NB4 (cell line): ENCODE measurements at places on chromosomes 4 and X.

GRCh38 chr4:87038837-87039615 is 104.2 kb downstream of the AFF1 start:
- DNase-seq = no peak

- DNase-seq = no peak
Measured at GRCh38 chr4:136634121-136634520, 898.2 kb downstream of the PCDH18 start.

- DNase-seq = peak; percentile 26
Measured at GRCh38 chrX:100863326-100863864, 10.8 kb downstream of the NOX1 start.

GRCh38 chrX:110228453-110228852 is 89.4 kb downstream of the AMMECR1 start:
- DNase-seq = no peak

DNA sequence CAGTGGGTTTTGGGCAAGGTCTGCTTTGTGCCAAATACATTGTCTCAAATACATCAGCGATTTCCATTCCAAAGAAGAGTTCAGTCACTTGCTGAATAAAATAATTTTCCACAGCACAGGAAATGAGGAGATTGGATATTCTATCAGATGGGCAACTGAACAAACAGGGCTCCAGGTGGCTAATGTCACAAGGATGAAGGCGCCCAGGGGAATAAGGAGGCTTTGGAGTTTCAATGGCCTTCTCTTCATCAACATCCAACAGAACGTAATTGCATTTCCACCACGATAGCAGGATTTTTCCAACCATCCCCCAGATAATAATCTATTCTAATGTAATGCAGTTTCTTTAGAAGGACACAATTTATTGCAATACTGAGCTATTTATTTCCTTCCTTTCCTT is 104.7 kb upstream of the KLHL13 start:
- no peak for DNase-seq

DNA sequence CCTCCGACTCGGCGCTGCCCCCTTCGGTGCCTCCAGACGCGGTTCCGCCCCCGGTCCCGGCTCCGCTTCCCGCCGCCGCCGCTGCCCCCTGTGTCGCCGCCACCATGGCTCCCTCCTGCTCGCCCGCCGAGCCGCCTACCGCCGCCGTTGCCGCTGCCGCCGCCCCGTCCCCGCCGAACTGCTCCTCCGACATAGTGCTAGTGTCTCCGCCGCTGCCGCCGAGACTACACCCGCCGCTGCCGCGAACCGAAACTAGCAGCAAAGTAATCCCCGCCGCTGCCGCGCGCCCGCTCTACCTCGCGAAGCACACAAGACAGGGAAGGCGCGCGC is 340 bp downstream of the HNRNPD start:
- DNase-seq = no peak

- DNase-seq = no peak
Measured at GRCh38 chrX:18575744-18576143, 96.2 kb downstream of the RS1 start.

- DNase-seq = no peak
Measured at GRCh38 chr4:107654694-107655093, 65.3 kb downstream of the PAPSS1 start.

DNA sequence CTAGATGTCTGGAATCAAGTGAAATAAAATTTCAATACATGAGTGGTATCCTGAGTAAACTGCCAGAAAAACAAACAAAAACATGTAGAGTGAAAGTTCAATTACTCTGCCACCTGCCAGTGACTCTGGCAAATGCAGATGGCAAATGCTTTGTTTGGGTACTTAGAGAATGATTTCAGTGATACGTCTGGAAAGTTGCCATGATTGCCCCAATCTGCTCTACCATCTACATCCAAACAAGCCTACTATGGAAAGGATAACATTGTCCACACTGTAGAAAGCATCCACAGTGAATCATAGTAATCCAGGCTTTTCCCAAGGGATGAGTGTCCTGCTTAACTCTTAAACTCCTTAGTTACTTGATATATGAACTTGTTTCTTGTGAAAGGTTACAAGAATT is 3.4 kb downstream of the SPATA4 start:
- DNase-seq = no peak

- DNase-seq = no peak
Measured at GRCh38 chr4:170729236-170729635, 639.5 kb upstream of the AADAT start.

DNA sequence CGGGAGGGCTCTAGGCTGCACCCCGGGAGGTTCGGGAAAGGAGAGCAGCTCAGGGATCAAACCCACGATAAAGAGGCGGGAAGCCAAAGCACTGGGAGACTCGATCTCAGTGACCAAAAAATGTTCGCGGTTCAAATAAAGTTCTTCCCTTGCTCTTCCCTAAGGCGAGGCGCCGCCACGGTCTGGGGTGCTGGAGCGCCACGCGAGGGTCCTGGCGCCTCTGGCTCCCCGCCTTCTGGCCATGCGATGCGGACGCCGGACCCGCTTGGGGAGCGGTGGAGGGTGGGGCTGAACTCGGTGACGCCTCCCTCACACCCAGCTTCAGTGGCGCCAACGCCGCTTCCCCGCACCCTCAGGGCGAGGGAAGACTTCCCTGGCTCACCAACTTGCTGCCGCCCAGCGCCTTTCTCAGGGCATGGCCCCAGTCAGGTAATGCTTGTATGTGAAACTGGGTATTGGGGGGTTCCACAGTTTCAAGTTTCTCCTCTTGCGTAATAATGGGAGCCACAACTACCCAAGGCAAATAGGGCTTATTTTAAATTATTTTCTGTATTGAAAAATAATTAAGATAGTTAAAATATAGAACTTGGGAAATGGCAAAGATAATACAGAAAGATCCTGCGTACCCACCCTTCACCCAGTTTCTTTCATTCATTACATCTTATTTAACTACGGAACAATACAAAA is at the start of gene QRFPR:
QRFPR (minus strand) TSS at position 243 of the 687 bp plus-strand sequence. CDS start 371 bp downstream, outside the sequence.
- DNase-seq = no peak

- no peak for DNase-seq
Measured at GRCh38 chr4:560731-561291, 15.3 kb downstream of the TMEM271 start.

DNA sequence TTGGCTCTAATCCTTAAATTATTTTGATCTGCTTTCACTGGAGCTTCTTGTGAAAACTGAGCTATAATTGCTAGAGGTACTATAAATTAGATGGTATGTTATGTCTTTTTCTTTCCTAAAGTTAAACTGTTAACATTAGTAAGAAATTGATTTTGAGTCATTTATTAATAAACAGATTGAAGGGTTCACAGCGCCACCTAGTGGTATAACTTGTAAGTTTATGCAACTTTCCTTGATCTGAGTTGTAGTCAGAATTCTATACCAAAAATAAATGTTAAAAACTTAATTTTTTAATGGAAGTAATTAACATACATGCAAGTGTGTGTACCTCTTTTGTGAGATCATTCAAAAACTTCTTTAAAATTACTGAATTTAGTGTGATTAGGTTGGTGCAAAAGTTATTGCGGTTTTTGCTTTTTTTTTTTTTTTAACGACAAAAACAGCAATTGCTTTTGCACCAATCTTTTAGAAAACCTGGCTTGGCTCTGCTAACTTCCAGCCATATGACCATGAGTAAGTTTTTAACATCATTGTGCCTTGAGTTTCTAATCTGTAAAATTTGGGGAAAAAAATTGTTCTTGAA is 151.5 kb downstream of the CENPC start:
- peak; percentile 55 for DNase-seq

DNA sequence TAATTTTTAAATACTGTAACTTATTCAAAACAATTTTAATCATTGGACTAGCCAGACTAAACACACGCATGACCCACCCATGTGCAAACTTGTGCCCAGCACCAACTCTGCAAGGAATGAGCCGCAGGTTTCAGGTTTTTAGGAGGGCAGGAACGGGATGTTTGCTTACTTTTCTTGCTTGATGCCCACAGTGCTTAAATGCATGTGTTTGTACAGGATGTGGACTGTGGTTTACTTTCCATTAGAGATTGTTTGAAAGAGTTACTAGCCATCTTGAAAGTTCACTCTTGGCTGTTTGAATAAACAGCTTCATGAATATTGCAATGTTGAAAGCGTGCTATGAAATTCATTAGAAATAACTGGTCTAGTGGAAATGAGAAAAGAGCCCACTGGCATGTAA is 83.3 kb downstream of the STK32B start:
- no peak for DNase-seq

DNA sequence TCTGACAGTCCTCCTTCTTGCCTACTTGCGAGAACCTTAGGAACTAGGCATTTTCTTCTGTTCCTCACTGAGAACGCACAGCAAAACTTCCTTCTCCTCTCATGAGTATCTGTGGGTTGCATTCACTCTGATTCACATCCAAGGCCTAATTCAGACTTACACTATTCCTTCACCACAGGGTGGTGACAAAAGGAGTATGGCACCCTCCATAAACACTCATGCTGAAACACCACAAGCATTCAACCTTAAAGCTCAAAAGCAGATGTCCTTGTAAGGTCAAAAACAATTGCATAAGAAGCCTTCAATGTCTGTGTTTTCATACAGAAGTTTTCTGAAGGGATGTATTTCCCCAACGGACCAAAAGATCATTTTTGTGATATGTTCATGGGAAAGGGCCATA is 147.3 kb downstream of the CORIN start:
- DNase-seq = peak; percentile 9

- no peak for DNase-seq
Measured at GRCh38 chr4:156615066-156615531, 356.5 kb downstream of the PDGFC start.

- no peak for DNase-seq
Measured at GRCh38 chrX:13469963-13470684, 99.3 kb upstream of the EGFL6 start.

DNA sequence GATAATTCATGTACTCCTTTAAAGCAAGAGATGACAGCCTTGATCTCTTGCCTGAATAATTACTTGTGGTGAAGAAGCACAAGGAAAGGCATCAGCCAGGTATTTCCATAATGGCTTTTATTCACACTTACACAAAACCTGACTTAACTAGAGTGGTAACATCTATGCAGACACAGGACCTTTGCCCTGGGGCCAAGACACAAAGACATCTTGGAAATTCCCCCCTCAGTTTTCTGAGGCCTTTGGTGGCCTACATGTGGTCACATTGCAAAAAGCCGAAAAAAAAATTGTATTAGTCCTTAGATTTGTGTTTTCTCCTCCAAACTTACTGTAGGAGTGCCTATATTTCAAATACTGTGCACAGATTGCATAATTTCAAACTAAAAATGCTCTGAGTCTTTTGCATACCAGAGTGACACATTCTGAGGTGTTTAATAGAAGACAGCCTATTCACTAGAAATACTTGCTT is 172.4 kb downstream of the PDGFC start:
- no peak for DNase-seq

DNA sequence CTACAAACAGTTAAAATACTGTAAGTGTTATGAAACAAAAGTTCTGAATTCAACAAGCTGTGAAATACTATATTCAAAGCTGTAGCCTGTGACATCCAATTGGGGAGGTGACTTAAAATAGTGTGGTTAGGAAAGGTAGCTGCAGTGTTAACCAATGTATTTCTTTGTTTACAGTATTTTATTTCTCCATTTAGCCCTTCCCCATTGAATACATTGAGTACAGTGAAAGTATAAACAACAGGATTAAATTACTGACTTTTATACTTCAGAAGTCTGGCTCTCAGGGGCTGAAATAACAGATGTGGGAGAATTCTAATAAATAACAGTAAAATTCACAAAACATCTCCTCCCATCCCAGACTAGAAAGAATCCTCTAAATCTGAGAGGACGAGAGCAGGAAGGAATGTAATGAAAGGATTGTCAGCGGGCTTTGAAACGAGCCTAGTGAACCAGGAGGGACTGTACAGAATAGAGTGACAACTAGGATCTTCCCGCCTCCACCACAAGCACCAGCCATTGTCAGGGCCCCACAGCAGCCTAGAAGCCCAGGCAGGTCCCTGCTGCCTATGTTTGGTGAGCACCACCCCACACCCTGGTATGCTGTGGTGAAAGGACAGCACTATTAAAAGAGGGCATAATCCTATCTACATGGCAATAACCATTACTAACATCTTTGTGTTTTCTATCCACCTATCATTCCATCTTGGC is 73.7 kb downstream of the SPCS3 start:
- no peak for DNase-seq

- DNase-seq = no peak
Measured at GRCh38 chr4:154998284-154998683, 210.2 kb upstream of the NPY2R start.

- no peak for DNase-seq
Measured at GRCh38 chrX:99480728-99481127, 929.3 kb downstream of the PCDH19 start.

- no peak for DNase-seq
Measured at GRCh38 chrX:110786486-110786885, 9.1 kb downstream of the CHRDL1 start.

- DNase-seq = no peak
Measured at GRCh38 chr4:47974566-47974965, 41.9 kb downstream of the CNGA1 start.

GRCh38 chrX:10754445-10754844 is 134.1 kb upstream of the MID1 start:
- no peak for DNase-seq

GRCh38 chr4:174579421-174579820 is 57.1 kb upstream of the HPGD start:
- DNase-seq = no peak

DNA sequence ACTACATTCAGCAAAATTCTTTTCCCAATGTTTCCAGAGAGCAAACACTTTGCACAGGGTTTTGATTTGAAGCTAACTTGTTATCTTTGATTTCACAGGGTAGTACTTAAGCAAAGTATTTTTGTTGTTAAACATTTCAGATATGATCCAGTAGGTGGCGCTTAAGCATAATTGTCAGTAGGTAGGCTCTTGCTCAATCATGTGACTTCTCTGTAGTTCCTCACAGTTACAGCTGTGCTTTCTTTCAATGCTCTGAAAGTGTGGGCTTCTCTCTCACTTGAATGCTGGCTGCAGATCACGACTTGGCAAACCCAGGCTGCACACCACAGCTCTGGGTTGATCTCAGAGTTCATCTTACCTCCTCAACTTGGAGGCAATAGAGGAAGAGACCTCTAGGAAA is 1016.5 kb downstream of the SH3BGRL start:
- peak; percentile 72 for DNase-seq

DNA sequence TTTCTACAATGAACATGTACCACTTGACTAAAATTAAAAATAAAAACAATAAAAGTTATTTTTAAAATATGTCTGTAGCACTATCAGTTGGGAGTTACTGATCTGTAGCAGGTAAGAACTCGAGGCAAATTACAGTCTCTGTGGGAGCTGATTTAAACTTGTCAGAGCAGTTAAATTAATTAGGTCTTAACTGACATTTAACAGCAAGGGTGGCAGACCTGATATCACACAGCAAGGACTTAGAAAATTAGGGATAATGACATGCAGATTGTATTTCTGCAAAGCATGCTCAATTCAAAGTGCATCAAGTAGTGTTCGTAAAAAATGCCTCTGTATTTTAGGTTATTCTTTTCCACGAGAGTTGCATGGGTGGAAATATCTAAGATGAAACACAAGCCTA is 208.9 kb downstream of the SPATA18 start:
- no peak for DNase-seq

- DNase-seq = peak; percentile 12
Measured at GRCh38 chr4:124018383-124019317, 622.1 kb downstream of the SPRY1 start.
